ENCODE measurements at places on chromosomes 16 and 17. TPM values are rescaled to one million over a fixed set of nuclear protein-coding genes. Genes with fewer than 3 reads are reported as not detected.

The GTF3C1 gene
- total RNA-seq, result 54.6 TPM

The WNT3 gene
- total RNA-seq, result 4.2 TPM

The MBTPS1 gene
- 38.5 TPM for total RNA-seq

The SULT1A2 gene
- total RNA-seq, result not detected

The TBC1D3G gene
- total RNA-seq, result not detected

The CPHXL2 gene
- not detected for total RNA-seq

The DYNLRB2 gene
- 0.27 TPM for total RNA-seq

The CDK5R1 gene
- 7.7 TPM for total RNA-seq

The WSCD1 gene
- total RNA-seq, result 3.6 TPM

The LITAFD gene
- total RNA-seq, result not detected

The IRX3 gene
- total RNA-seq, result 6.9 TPM

The KRT25 gene
- total RNA-seq, result not detected

The TEX14 gene
- 0.36 TPM for total RNA-seq

The CD300A gene
- total RNA-seq, result not detected

The TNFRSF13B gene
- total RNA-seq, result not detected

Data from A549 treated with dexamethasone at 1 μM for 4 hours (cell line).